ENCODE measurements at places on chromosomes 13 and 19.

GRCh38 chr13:70923863-70924752, 815.9 kb upstream of the KLHL1 start:
- no peak for DNase-seq

DNA sequence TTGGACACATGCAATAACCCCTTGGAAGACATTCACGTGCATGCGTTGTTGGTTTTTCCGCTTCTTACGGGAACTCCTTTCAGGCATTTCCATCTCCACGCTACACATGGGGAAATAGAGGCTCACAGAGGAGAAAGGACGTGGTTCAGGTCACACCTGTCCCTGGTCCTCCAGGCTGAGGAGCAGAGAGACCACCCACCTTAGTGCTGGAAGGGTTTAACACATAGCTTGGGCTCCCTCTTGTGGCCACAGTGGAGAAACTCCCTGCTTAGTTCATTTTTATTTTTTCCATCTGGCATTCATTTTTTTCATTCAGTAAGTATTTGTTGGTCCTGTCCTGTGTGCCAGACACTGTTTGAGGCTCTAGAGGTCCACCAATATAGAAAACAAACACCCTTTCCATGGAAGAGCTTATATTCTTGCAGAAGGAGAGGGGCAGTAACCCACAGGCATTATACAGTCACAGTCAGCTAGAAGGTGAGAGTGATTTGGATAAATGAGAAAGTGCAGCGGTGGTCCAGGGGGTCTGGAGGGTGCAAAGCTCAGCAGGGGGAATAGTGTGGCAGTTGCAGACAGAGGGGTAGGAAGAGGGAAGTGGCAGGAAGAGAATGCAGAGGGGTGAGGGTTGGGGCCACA, 24.2 kb upstream of the TTYH1 start:
- DNase-seq, result no peak

DNA sequence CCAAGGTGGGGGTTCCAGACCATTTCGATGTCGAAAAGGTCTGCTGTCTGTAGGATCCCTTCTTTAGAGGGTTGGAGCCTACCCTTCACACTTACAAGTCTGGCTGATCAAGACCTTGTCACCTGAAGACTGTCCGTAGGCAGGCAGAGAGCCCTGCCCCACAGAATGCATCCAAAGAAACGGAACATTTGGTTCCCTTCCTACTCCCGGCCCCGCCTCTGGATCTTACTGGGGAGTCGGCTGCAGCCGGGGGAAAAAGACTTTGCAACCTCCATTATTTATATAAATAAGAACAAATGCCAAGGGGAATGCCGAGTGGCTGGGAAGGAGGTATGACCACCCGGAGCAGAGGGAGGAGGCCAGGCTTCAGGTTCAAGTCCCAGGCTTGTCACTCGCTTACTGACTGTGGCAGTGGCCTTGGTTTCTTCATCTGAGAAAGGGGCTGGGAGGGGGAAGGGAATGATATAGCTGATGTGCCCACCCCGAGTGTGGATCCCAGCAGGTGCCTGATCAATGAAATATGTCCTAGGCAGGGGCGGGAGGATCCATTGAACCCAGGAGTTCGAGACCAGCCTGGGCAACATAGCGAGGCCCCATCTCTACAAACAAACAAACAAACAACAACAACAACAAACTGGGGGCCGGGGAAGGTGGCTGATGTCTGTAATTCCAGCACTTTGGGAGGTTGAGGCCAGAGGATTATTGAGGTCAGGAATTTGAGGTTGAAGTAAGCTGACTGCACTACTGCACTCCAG, 48.7 kb downstream of the RFX2 start:
- DNase-seq, result no peak

GRCh38 chr19:54481326-54481930, 8.3 kb upstream of the CDC42EP5 start:
- DNase-seq, result peak; percentile 38

DNA sequence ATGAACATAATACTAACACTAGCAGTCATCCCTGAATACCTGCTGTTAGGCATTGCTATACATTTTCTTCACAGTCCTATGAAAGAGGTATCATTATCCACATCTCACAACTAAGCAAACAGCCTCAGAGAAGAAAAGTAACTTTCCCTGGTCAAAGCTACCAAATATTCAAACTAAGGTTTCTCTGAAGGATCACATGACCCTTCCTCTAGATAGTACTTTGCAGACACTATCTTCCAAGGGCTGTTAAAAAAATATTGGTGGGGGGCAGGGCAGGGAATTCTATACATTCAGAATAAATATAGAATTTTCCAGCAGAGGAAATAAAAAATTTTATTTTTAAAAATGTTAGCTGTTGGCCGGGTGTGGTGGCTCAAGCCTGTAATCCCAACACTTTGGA, 3.1 kb downstream of the SLC25A30 start:
- DNase-seq, result no peak

DNA sequence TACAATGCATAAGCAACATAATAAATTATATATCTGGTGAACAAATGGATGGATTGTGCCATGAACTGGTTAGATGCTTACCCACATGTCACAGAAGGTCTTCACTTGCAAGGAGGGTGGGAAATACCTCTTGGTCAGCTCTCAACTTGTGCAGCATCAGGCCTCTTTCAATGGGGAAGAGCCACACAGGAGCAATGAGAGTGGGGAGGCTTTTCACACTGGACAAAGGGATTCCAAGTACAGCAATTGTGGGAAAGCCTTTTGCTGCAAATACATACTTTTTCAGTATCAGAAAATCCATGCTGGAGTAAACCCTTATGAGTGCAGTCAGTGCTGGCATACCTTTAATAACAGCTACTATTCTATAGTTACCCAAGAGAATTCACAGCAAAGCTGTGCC, 11.8 kb upstream of the ZNF543 start:
- DNase-seq, result no peak

DNA sequence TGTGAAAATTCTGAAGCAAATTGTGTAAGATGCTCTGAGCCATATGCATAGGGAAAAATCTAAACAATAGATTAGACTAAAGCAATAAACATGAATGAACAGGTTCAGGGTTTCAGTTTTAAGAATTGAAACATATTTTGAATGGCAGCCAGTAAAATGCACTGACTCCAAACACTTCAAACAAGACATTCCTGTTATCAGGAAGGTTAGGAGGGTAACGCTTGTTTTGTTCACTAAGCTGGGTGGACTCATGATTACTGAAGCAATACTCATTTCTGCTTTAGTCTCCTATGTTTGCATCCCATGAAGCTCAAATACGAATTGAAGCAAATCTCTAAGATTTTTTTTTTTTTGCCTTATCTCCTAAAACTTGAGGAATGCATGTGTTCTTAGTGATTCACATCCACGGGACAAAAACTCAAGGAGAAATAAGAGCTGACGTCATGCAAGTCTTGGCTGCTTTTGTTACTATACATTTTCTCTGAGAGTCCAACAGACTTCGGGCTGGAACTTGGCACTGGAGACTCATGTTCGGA, 29.1 kb upstream of the IGFL4 start:
- DNase-seq, result no peak

DNA sequence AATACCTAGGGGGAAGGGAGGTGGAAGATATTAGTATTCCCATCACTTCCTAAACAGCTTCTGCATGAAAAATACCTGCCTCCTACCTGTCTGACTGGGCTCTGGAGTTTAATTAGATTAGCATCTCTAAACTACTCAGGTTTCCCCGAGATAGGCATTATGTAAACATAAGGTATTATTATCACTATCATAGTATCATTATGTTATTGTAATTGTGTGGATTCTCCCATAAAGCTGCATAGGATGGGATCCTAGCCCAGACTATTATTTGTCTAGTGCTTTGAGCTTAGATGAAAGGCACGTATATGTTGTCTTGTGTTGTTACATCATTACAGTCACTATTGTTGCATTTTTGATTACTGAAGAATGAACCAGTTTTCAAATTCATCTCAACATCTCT, 115.2 kb upstream of the SOX21 start:
- DNase-seq, result no peak

- no peak for DNase-seq
These were observed 1.5 kb downstream of the MEGF8 start for GRCh38 chr19:42326969-42327368.

- DNase-seq, result no peak
These were observed 293.2 kb downstream of the EFNB2 start for GRCh38 chr13:106241974-106242953.

GRCh38 chr13:67221630-67222226, 8.4 kb downstream of the PCDH9 start:
- DNase-seq, result no peak

- no peak for DNase-seq
These were observed 34.9 kb downstream of the DOCK9 start for GRCh38 chr13:98942997-98943396.

GRCh38 chr19:17127671-17128070, 52.1 kb downstream of the MYO9B start:
- DNase-seq, result no peak

- no peak for DNase-seq
These were observed 443.9 kb upstream of the SLC10A2 start for GRCh38 chr13:103510007-103510535.

- no peak for DNase-seq
These were observed 10.9 kb downstream of the NCR1 start for GRCh38 chr19:54916822-54917221.

DNA sequence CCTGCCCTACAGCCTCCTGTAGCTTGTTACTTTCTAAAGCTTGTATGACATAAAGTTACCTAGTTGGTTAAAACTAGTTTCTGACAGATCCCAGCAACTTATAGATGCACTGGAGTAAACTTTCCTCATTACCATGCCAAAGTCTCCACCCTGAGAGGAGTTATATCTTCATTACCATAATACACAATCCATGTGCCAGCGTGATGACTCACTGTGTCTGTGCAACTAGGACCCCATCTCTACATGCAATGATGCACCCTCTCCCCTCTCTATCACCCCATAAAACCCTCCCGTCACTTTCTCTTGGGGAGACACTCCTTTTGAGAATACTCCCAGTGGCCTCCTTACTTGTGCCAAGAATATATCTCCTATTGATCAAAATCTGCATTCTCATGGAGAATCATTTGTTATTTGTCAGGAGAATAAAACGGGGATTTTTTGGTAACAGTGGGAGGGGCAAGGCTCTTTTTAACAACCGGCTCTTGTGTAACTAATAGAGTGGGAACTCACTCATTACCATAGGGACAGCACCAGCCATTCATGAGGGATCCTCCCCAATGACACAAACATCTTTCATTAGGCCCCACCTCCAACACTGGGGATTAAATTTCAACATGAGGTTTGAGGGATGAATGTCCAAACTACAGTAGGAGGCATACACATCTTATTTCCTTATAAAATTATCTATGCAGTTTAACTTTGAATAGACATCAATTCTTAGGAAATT, 235.1 kb upstream of the ATXN8OS start:
- no peak for DNase-seq

- DNase-seq, result no peak
These were observed 60.1 kb downstream of the DCT start for GRCh38 chr13:94419304-94419924.

DNA sequence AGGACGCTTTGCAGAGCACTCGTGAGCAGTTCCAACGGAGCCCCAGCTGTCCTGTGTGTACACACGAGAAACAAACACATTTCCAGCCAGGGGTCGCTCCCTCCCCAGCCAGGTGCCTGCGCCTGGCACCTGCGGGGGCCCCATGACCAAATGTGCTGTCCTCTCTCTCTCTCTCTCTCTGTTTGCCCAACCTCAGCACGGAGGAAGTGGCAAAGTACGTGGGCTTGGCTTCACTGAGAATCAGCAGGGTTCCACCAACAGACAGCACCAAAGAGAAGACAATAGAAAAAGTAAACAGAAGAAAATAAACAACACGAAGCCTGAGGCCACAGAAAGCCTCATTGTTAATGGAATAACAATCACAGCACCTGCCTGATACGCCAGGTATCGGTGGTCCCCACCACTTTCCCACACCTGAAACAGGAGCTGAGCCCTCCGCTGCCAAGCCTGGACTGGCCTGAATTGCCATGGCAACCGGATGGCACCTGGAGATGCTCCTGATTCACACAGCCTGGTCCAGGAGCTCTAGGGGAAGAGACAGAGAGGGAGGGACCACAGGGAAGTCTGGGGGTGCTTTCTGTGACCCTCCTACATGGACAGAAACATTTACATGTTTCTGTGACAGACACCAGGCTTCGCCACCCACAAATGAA, 103.9 kb upstream of the CACNA1A start:
- DNase-seq, result peak; percentile 94

DNA sequence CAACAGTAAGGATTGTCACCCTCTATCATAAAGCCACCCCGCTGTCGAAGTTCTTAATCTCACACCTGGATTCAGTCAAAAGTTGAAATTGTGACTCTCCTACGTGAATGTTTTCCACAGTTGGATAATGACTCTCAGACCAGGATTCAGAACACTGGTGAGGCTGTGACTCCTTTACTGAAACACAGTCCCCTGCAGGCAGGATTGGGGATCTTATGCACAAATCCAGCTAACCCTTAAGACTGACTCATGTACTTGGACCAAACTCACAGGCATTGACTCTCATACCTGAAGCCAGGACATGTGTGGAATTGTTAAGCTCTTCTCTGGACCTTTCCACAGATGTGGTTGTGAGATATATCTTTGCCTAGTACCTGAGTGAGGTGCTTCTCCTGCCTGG, 46.8 kb downstream of the ZNF85 start:
- no peak for DNase-seq

DNA sequence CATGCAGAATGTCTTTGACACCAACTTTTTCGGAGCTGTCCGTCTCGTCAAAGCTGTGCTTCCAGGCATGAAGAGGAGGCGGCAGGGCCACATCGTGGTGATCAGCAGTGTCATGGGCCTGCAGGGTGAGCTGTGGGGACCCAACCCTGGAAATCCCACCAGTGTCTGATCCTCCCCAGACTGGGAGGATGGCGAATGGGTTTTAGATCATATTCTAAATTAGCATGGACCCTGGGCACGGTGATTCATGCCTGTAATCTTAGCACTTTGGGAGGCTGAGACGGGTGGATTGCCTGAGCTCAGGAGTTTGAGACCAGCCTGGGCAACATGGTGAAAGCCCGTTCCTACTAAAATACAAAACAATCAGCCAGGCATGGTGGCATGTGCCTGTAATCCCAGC, 5.5 kb downstream of the RDH8 start:
- no peak for DNase-seq

DNA sequence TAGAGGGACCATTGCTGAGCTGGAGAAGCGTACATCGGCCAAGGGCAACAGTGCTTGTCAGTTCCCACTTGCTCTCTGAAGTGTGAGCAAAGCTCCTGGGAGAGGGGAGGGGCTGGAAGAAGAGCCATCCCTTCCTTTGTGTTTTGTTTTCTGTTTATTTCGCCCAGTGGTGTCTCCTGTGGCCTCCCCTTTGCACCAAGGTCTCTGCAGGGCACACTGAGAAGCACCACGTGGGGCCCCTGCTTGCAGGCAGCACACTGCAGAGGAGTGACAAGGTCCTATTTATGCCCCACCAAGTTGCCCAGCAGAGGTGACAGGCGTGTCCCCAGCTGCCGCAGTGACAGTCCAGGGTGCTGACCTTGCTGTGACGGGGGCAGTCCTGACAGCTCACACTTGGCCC, 24.0 kb downstream of the GRIN2D start:
- no peak for DNase-seq
